ENCODE measurements at places on chromosomes 12 and 14.
A peak's percentile ranks its signal among the peaks of the same experiment; 100 is the strongest.

DNA sequence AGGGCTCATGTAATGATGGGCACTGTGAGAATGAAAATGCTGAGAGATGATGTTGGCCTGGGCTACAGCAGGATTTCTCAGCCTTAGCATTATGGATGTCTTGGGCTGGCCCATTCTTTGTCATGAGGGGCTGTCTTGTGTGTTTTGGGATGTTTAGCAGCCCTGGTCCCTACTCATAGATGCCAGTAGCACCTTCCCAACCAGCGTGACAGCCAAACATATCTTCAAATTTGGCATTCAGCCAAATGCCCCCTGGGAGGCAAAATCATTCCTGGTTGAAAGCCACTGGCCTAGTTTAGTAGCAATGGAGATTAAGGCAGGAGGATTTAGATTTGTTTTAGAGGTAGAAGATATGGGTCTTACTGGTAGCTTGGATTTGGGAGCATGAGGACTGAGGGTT, 26.6 kb downstream of the UBE3B start:
- no peak for DNase-seq

GRCh38 chr12:49560695-49561094, 7.2 kb downstream of the MCRS1 start:
- no peak for DNase-seq

DNA sequence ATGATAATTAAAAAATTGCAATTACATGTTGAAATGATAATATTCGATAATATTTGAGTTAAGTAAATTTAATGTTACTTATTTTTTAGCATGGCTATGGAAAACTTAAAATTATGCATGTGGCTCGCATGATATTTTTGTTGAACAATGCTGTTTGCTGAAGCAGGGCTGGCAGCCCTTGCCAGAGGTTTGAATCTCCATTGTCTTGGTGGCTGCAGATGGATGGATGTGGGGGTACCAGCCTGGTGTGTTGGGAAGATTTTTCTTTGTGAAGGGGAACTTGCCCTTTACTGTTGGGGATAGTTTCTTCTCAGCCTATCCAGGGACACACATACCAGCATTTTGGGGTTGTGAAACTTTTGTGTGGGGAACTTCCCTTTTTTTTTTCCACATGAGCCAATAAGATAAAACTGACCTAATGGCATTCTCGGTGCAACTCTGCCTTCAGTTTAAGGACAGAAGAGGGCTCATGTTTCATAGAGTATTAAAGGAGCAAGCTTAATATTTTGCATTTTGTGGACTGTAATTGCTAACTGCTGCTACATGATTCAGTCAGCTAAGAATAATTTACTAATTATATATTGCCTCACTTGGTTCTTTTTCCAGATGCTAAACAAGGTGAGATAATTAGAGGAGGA, 8.8 kb downstream of the RASSF3 start:
- DNase-seq: no peak

DNA sequence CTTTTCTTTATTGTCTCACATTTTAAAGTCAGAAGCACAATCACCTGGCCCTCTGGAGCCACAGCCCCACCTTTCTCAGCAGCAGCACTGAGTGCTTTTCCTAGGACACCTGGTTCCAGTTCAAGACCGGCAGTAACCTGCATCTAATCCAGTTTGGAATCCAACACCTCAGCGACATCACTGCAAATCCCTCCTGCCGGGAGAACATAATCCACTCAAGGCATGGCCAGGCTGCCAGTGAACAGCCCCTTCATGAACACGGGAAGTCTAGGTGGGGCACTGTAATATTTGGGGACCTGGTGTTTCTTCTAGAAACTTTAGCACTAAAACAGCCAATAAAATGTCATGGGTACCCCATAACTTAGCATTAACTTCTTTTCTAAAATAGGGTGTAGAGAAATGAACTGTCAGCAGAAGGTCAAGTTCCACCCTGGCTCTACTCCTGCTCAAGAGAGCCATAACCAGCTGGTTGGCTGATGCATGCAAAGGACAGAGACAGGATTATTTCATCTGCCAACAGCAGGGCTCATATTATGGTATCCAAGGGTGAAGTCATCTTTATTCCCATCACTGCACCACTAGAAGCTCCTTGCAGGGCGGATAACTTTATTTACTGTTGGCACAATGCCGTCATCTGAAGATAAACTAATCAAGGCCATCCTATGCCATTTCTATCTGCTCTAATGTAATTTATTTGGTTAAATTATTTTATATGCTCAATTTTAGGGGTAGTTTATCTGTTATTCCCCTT, 76.7 kb downstream of the TTC7B start:
- DNase-seq: no peak

DNA sequence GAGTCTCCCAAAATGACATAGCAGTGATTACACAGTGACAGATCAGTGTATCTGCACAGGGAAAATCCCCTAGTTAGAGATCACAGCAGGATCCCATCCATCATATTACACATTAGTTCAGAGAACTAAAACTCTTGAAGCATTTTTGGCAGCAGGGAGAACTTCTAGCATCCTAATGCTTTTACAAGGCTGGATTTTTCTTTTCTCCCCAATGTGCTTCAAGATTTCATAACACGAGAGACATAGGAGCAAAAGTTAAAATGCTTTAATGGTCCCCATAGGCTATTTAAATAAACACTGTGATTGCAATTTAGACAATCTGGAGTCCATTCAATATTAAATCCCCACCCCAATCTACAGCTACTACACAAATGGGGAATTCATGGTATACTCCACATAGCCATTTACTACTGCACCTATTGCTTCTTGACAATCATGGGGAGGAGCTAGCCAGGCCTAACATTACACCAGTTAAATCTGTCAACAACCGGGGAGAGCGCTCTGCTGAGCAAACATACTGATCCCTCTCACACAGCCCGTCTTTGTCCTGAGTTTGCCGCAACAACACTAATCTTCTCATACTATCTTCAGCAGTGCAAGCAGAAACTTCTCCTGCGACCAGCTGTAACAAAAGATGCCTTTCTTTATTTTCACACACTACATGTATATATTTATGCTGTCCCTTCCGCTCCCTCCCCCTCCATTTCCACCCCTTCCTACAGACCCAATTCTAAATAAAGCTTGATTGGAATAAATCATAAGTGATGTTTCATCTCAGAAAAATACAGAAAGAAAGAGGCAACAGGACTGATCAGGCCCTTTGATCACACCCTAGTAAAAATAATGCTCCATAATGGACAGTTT, 120.3 kb upstream of the SOX5 start:
- peak; percentile 39 for DNase-seq

DNA sequence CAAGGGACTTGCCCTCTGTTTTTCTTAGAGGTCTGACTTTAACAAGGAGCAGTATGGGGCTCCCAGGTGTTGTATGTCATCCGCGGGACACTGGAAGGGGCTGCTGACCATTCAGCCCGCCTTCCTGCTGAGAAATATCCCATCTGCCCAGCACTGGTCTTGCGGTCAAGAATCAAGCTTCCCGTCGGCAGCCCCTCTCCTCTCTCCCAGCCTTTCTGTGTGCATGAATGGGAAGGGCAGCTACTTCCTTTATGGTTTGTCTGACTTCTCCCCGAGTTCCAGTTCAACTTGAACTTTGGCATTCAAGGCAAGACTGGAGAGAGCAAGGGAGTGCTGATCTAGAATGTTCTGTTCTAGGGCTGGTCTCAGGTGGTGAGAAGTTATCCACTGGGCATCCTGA, 51.5 kb downstream of the PSMA6 start:
- no peak for DNase-seq

GRCh38 chr14:59282378-59282765, 93.9 kb downstream of the DAAM1 start:
- no peak for DNase-seq

- no peak for DNase-seq
Observed at GRCh38 chr14:75044752-75045151, 6.5 kb downstream of the MLH3 start.

GRCh38 chr12:115912440-115912839, 365.1 kb downstream of the MED13L start:
- no peak for DNase-seq

- DNase-seq: no peak
Observed at GRCh38 chr12:97713270-97713669, 250.7 kb downstream of the RMST start.

DNA sequence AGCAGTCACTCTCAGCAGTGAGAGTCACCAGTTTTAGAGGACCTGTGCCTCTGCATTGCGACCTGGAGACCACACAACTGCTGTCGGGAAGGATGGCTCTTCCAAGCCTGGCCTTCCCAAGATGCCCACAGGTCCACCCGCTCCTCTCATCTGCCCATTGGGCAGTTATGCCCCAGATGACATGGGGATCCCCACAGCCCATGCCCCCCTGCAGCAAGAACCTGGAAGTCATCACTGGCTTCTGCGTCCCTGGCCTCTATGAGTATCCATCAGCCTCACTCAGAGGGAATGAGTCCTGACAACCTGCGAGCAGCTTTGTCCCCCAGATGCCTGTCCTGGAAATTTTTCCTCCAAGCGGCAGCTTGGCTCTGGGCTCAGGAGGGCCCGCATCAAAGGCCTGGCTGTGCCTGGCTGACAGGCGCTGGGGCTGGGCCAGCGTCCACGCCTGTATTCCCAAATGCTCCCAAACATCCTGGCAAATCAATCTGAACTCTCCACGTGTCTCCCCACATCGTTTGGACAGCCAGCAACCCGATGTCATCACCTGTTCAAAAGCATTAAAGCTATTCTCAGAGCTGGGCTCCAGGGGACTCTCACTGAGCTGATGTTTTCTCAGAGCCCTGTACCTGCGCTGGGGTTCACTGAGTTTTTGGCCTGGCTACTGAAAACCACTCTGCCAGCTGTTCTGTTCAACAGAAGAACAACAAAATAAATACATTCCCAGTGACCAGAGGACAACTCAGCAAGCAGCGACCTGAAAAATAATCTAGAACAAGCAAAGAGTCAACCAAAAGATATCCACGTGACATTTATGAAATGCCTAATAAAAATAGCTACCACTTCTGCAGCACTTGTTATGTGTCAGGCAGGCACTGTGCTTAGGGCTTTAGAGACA, 57.8 kb downstream of the CLMN start:
- no peak for DNase-seq

DNA sequence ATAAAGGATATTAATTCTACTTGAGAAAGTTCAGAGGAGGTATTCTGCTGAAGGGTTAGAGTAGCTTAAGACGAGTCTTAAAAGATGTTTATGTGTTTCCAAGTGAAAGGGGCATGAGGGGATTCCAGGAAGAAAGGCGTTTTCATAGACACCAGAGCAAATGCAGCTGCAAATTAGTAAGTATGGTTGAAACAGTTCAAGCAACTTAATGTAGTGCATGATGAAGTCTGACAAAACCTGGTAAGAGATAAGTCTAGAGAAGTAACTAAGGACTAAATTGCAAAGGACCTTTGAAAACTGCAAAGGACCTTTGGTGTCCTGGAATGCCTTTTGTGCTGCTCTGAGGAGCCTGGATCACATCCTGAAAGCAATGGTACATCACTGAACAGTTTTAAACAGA, 11.5 kb downstream of the LUM start:
- DNase-seq: no peak
